Stomach (tissue), 19 donors: ENCODE measurements at places on chromosomes 11 and 22. TPM values are rescaled to one million over a fixed set of nuclear protein-coding genes. Genes with fewer than 3 reads are reported as not detected.

SLC6A5 gene
- not detected for total RNA-seq

FAT3 gene
- 54.3 TPM for total RNA-seq

NEFH gene
- 0.14 TPM for total RNA-seq

PARVG gene
- 78.2 TPM for total RNA-seq

MCAT gene
- not detected for total RNA-seq

TESMIN gene
- 1.0 TPM for total RNA-seq

ADORA2A gene
- total RNA-seq: 0.58 TPM

INCENP gene
- total RNA-seq: 14.3 TPM

TMPRSS5 gene
- 7.7 TPM for total RNA-seq

YAP1 gene
- 161 TPM for total RNA-seq

ZNF74 gene
- 26.1 TPM for total RNA-seq

TXN2 gene
- 18.9 TPM for total RNA-seq

POU2AF2 gene
- not detected for total RNA-seq

UBASH3B gene
- 60.5 TPM for total RNA-seq

DNA sequence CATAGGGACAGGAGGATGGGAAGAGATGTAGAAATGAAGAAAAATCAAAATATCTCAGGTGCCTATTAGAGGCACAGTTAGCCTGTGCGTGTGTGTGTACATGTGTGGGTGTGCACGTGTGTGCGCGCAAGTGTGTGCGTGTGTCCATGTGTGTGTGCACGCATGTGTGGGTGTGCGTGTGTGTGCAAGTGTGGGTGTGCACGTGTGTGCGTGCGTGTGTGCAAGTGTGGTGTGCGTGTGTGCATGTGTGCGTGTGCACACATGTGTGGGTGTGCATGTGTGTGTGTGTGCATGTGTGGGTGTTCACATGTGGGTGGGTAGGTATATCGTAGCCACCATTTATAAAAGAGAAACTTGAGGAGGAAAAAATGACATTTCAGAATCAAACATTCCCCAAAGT lies 9.4 kb downstream of the CRYBB2 start:
- DNase-seq: no peak

DNA sequence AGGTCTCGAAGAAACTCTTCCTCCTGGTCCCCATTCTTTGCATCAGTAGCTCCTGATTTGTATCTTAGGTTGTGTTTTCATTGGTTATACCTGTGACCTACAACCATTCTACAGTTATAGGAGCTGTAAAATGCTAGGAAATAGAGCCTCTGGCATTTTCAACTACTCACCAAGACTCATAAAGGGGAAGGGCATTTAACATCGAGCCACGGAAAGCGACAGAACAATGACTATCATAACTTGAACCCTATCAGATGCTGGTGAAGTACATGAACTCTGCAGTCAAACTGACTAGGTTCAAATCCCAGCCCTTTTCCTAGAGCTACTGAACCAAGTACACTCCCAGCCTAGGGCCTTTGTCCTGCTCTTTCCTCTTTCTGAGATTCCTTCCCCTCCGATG lies 588.0 kb downstream of the SOX6 start:
- no peak for DNase-seq

DNA sequence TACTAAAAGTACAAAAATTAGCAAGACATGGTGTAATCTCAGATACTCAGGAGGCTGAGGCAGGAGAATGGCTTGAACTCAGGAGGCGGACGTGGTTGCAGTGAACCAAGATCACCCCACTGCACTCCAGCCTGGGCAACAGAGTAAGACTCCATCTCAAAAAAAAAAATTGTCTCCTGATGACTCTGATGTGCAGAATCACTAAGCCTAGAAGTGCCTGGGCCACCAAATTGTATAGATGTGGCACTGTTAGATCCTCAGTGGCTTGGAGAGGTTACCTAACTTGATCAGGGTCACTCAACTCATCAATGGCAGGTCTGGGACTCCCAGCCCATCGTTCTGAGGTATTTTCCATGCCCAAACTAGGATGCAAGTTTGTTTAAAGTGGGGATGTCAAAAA lies 10.6 kb downstream of the PLEKHB1 start:
- DNase-seq: no peak

- peak; percentile 75 for DNase-seq
These were observed 38.2 kb downstream of the FEZ1 start for GRCh38 chr11:125457814-125458343.

DNA sequence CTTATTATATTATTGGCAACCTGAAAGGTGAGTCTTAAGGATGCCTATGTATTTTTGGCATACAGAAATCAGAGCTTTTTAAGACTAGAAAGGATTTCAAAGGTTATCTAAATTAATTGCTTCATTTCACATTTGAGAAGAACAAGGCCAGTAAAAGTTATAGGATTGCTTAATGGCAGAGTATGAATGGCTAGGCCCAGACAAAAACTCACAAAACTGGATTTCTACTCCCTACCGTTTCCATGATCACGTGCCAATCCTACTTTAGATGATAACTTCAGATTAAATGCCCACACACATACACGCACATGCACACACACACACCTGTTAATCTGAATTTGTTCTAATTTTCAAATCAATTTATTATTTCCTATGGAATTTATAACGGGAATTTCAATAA lies 1.8 kb upstream of the PDE3B start:
- DNase-seq: no peak

GRCh38 chr11:121321614-121322243 lies 29.2 kb downstream of the SC5D start:
- no peak for DNase-seq

DNA sequence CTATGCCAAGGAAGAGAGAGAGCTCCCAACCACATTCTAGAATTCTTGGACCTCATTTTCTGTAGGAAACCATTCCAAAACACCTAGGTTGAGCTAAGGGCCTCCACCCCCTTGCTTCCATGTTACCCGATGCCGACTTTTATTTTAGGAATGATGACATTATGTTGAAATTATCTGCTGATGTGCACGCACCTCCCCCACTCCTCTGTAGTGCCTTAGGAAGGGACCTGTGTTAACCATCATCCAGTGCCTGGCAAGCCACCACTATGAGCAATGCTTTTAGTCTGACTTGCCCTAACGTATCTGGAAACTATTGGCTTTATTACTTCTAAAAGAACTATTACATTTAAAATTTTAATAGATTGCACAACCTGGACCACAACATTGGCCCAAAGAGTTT lies 42.1 kb downstream of the NCAPD3 start:
- DNase-seq: no peak

- DNase-seq: peak; percentile 93
These were observed 398 bp upstream of the ATG16L2 start for GRCh38 chr11:72813740-72814285.

DNA sequence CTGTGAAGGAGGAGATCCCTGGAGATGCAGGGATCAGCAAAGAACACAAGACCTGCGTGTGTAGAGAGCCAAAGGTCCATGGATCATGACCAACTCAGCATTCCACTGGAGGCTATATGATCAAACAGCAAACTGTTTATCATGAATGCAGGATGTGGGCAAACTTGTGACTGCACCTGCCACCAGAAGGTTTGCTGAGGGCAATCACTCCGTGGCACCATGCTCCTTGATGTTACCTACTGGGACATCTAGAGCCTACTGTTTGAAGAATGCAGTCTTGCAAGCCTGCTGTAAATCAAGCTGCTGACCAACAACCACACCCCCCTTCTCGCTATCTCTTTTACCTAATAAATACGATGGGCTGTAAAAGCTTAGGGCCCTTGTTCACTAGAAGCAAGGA lies 9.7 kb downstream of the SCGB1D2 start:
- DNase-seq: no peak

GRCh38 chr11:132226522-132226921 lies 856.1 kb downstream of the NTM start:
- DNase-seq: no peak

GRCh38 chr11:44630511-44631210 lies 65.2 kb downstream of the CD82 start:
- DNase-seq: peak; percentile 1

DNA sequence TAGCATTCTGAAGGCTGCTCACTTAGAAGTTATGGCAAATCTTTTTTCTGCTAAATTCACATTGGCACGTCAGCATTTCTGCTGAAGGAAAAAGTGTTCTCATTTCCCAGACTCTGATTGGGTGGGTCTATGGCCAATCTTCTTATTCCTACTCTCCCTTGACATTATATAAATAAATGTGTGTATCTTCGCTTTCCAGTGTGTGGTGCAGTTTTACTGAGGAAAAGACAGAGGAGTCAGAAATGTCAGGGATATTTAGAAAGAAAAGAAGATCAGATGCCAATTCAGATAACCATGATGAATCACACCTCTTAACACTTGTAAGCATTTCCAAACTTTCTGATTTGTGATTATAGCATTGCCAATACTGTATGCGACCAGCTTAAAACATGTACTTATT lies 3.2 kb upstream of the BDNF start:
- no peak for DNase-seq

DNA sequence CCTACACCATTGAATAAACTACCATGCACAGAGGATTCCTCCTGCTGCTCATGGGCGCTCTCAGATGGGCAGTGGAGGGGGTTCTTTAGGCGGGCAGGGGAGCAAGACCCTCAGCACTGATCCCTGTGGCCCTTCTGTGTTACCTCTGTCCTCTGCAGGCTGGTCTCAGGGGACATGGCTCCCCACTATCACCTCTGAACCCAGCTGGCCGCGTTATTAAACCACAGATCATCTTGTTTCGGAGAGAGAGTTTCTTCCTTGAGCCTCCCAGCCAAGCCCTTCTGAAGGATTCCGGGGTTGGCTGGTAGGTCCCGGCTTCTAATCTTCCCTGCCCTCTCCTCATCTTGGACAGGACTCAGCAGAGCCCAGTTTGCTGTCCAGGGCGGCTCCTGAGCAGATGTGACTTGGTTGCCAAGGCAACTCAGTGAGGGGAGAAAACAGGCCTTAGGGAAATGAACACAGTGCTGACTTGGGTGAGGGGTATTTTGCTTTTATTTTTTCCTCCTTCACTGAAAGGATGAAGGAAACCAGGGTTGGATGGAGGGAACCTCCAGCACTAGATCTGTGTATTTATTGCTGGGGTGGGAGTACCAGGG lies 13.3 kb downstream of the APOL3 start:
- DNase-seq: no peak

DNA sequence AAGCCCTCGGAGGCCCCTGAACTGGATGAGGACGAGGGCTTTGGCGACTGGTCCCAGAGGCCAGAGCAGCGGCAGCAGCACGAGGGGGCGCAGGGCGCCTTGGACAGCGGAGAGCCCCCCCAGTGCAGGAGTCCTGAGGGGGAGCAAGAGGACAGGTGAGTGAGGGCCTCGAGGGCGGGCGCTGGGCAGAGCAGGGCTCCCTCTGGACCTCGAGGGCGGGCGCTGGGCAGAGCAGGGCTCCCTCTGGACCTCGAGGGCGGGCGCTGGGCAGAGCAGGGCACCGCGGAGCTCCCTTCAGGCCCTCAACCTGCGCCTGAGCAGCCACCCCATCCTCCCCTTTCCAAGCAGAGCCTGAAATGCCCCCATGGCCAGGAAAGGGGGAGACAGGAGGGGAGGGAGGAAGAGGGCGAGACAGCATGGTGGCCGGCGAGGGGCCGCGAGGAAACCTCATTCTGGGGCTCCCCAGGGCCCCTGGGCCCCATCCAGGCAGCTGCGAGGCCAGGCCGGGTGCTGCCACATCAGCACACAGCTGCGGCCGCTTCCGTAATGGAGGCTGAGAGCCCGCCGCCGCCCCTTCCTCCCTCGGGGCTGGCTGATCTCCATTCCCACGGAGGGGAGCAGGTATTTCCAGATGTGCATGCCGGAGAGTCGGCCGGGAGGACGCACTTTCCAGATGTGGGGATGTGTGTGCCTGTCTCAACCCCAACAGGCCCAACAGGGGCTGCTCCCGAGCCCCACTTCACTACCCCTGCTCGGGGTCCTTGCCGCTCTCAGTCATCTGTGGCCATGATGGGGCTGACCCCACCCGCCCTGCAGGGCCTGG lies 10.0 kb downstream of the PRR33 start:
- peak; percentile 76 for DNase-seq

GRCh38 chr11:96538622-96539021 lies 148.8 kb downstream of the JRKL start:
- DNase-seq: no peak

GRCh38 chr11:68150037-68150436 lies 28.8 kb upstream of the CHKA start:
- DNase-seq: peak; percentile 87

- no peak for DNase-seq
These were observed 94.5 kb upstream of the BLID start for GRCh38 chr11:122210367-122210997.

DNA sequence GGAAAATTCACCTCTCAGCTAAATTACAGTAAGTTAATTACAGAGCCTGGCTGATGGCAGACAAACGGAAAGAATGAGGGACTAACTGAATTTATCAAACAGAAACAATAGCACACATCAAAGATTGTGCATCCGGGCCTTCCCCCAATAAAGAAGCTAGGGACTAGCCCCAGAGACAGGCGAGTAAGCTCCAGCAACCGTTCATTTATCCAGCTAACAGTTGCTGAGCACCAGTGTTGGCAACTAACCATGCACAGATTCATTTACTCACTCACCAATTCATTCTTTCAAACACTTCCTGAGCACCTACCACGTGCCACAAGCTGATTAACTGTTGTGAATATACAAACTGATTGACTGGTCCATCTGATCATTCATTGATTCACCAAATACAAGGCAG lies 51.2 kb downstream of the SMCO4 start:
- DNase-seq: no peak

DNA sequence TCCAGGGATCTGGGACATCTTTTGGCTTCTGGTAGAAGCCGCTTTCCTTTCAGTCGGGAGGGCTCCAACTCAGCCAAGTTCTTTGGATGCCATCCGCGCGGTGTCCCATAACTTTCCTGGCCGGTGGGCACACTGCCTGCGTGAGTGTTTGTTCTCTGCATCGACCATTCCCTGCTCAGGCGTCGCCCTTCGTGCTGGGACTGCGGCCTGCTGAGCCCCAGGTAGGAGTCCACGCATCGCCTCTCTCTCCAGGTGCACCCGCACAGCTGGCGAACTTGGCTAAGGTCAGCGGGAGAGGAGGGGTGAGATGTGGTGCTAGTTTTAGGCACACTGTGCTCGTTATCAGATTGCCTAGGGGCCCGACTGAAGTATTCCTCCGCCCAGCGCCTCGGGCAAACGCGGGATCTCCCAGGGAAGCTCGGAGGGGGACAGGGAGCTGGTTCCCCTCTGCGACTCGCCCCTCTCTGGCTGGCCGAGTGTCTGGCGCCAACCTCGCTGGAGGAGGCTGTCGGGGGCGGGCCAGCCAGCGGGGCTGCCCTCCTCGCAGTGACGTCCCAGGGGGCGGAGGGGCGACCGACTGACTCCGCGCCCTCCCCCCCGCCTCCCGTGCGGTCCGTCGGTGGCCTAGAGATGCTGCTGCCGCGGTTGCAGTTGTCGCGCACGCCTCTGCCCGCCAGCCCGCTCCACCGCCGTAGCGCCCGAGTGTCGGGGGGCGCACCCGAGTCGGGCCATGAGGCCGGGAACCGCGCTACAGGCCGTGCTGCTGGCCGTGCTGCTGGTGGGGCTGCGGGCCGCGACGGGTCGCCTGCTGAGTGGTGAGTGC lies at the start of gene LAYN:
TSS of gene LAYN (plus strand) at position 607 of the 823 bp plus-strand sequence. CDS start at position 731, 124 bp downstream.
- DNase-seq: peak; percentile 85

DNA sequence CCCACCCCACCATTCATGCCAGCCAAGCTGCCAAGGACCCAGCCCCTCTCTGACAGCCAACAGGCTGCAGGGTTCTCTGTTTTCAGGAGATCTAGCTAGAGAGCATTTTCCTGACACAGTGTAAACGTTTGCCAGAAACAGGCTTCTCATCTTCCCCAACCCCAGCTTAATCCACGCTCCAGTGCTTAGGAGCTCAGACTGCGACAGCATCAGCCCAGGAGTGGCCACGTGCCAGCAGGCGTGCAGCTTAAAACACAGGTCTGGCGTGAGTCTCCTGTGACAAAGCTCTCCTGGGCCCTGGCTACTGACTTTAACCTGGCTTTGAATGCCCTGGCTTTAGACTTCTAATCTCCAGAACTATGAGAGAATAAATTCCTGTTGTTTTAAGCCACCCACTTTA lies 66.6 kb downstream of the GALNT18 start:
- DNase-seq: peak; percentile 38

GRCh38 chr11:70799386-70799785 lies 401.1 kb downstream of the CTTN start:
- DNase-seq: no peak
